CD4-positive, alpha-beta T cell (primary cell): ENCODE measurements at places on chromosomes 12 and 14.

GRCh38 chr12:19018302-19018970 lies 111.1 kb upstream of the PLEKHA5 start:
- DNase-seq, result no peak

DNA sequence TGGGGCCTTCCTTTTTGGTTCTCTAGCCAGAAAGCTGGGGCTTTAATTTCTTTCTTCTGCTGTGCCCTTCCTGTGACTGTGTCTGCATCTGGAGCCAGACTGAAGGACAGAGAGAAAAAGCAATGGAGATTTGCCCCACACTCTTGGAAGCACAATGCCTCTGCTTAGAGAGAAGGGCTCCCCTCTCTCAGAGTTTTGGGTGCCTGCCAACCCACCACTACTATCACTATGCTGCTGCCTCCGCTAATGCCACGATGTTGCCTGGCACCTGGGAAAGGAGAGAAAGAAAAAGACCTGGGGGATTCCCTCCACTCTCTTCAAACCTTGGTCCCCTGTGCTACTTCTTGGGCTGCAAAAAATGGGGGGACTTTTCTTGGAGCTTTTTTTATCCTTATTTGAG lies 52.6 kb downstream of the TMEM260 start:
- DNase-seq, result no peak

DNA sequence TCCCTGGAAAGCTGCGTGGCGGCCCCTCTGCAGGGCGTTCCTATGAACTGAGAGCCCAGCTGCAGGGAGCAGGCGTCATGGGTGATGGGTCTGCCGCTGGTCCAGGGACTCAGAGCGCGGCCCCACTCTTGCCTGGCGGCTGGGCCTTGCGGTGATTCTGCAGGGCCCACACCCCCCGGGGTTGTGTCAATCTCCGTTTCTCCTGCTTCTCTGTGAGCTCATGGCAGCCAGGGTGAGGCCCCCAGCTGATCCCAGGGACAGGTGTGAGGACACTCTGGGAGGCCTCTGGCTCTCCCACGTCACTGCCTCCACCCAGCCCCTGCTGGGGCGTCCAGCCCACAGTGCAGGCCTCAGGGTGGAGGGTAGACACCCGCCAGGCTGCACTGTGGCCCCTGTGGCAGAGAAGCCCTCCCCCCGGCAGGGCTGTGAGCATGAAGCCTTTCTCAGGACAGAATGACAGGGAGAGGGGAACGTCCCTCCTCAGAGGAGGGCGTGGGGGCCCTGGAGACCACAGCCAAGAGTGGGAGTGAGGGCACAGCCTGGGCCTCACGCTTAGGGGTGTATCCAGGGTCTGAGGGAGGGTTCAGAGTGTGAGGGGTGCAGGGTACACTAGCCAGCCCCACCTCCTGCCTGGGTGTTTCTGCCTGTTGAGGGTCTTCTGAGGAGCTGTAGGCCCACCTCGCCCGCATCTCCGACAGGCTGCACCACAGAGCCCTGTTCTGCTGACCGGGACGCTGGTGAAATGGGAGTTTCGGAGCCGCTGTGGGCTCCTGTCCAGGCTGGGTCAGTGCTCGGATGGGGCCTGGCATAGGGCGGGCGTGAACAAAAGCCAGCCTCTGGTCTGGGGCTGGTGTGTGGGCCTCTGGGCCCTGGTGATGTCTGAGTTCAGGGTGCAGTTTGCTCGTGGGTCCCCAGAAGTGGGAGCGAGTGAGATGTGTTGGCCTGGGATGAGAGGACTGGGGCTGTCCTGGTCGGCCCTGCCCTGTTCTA lies 26.7 kb upstream of the CRIP2 start:
- DNase-seq, result no peak

- no peak for DNase-seq
These were observed 46.2 kb downstream of the TRHDE start for GRCh38 chr12:72318341-72318740.

GRCh38 chr12:70513426-70513825 lies 123.8 kb downstream of the PTPRB start:
- no peak for DNase-seq

DNA sequence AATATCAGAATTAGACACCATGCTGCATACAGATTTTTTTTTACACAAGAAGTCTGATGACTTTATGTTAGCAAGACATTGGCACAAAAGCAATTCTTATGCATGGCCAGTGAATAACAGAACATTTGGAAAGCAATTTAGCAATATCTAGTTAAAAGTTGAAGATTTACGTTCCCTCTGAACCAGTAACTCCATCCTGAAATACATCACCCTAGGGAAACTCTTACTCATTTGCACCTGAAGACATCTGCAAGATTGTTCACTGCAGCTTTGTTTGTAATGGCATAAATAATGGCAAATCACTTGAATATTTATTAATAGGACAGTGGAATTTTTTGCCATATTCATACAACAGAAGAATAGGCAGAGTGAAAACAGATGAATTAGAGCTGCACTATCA lies 670.0 kb upstream of the NOVA1 start:
- no peak for DNase-seq

DNA sequence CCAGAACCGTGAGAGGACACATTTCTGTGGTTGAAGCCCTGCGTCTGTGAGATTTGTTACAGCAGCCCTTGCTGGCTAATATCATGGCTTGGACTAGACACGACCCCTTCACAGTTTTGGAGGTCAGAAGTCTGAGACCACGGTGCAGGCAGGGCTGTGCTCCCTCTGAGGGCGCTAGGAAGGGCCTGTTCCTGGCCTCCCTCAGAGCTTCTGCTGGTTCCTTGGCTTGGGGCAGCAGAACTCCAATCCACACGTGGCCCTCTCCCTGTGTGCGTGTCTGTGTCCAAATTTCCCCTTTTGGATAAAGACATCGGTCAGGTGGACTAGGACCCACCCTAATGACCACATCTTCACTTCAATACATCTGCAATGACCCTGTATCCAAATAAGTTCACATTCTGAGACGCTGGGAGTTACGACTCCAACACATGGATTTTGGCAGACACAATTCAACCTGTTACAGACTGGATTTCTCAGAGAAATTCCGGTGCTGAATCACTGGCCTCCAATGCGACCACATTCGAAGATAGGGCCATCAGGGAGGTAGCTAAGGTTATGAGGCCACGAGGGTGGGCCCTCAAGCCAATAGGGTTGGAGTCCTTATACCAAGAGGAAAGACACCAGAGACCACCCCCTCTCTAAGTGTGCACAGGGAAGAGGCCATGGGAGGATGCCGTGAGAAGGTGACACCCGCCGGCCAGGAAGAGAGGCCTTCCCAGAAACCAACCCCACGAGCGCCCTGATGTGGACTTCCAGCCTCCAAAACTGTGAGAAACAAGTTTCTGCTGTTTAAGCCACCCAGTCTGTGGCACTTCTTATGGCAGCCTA lies 43.6 kb upstream of the PPP2R5C start:
- DNase-seq, result no peak

GRCh38 chr12:88309546-88309945 lies 167.4 kb downstream of the TMTC3 start:
- no peak for DNase-seq

DNA sequence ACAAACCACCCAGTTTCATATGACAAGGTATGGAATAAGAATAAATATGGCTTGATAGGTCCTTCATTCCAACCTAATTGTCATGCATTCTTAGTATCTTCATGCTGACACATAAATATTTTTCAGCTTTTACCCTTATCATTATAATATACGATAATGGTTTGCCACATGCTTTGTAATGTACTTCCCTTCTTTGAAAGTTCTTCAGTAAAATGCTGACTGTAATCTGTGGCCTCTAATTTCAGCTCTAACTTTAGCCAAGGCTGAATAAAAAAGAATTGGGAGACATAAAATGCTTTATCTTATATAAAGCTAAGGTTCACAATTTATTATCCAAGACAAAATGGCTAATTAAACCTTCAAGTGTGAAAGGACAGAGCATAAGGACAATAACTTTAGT lies 2.6 kb upstream of the MAP4K5 start:
- DNase-seq, result no peak

- no peak for DNase-seq
These were observed 15.0 kb upstream of the MDM2 start for GRCh38 chr12:68792952-68793351.

- DNase-seq, result no peak
These were observed at the start of gene PAWR for GRCh38 chr12:79690638-79691510. Gene PAWR, minus strand, starts transcription at chr12:79690964. Its CDS starts 720 bp downstream, at chr12:79690244.

GRCh38 chr14:103767336-103767894 lies 51.8 kb downstream of the ZFYVE21 start:
- no peak for DNase-seq

DNA sequence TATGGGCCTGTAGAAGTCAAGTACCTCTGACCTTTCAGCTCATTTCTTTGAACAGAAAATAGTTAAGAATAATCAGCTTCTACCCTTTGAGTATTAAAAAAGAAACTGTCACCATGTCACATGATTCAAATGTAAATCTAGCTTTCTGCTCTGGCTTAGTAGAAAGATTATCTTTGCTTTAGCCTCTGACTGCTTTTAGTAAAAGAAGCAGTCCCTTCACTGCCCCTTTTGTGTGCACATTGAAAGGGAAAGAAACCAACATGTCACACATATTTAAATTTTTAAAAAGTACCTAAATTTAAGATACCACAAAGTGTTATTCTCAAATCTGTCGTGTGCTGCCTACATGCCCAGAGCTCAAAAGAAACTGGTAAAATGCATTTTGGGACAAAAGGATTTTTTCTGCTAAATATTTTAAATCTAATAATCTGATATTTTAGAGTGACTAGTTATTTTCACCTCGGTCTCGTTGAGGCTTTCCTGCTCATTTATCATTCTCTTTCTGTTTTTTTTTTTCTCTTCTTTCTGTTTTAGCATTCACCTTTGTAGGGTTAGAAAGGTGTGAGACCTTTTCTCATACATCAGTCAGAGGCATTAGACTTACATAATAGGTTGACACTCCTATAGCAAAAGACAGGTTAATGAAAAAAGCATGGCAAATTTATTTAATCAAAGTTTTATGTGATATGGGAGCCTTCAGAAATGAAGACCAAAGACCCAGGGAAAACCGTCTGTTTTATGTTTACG lies 41.3 kb downstream of the SLC16A7 start:
- no peak for DNase-seq

DNA sequence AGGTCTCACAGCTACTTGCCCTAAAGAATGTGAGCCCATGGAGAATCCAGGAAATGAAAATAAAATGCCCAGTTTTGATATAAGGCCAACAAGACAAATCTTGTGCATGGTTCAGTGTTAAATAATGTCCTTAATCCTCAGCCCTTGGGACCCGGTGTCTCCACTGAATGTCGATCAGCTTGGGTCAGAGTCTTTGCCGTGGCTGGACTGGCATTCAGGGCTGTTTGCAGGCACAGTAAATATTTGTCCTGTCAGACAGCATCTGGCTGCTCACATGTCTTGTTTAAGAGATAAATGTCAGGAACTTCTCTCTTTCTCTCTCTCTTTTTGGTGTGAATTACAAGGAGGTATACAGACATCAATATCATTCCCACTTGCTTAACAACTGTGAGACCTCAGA lies 452.5 kb downstream of the FUT8 start:
- no peak for DNase-seq

- no peak for DNase-seq
These were observed 15.5 kb upstream of the TCTN2 start for GRCh38 chr12:123655420-123655819.

DNA sequence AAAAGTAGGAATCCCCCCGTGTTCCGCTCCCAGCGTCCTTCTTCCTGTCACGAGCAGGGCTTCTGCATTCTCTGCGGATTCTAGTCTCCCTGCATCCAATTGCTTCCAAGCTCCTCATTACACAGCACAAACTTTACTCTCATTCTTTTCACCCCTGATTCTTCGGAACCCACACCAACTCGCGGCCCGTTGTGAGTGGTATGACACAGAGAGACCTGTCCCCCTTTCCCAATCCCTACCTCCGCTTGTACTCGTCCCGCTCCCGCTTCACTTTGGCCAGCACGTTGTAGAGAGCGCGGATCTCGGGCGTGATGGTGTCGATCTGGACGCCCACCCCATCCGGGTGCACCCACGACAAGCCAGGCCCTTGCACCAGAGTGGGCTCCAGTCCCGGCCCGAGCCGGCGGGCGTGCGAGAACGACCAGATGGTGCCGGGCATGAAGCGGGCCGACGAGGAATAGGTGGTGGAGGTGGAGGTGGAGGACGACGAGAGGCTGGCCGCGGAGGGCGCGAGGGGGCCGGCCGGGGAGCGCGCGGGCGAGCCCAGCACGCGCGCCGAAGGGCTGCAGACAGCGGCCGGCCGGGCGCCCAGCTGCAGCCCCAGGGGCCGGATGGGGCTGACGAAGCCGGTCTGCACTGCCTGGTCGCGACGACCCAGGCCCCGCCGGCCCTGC lies 687 bp downstream of the IFFO1 start:
- DNase-seq, result no peak

GRCh38 chr12:29673346-29673745 lies 110.4 kb downstream of the TMTC1 start:
- no peak for DNase-seq

DNA sequence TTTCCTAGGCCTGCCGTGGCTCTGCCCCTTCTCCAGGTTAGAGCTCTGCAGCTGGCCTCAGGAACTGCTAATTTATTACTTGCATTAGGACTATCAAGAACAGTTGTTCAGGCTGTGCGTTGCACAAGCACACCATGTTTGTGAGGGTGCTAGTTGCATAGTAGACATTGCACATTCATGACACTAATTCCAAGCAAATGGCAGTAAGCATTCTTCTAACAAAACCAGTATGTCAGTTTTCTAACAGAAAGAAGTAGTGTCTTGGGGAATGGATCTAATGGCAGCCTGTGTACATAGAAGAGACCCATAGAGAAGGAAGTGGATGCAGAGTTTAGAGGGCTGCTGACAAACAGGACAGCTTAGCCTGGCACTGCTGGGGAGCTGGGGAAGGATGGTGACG lies 53.9 kb downstream of the ERH start:
- no peak for DNase-seq

DNA sequence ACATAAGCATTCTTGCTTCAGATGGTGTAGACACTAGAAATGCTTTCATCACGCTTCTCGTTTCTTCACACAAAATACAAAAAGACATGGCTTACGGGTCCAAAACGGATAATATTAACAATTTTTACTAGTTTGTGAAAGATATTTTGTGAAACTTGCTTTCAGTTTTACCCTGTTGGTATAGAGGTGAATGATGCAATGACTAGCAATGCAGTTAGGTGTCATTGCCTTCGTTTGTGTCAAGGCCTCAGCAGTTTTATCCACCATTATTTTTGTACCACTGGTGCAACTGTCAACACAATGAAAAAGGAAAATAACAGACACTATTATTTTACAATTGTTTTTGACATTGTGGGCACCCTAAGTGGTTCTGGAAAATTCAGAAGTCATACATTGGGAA lies 323.0 kb downstream of the FLRT2 start:
- DNase-seq, result no peak

DNA sequence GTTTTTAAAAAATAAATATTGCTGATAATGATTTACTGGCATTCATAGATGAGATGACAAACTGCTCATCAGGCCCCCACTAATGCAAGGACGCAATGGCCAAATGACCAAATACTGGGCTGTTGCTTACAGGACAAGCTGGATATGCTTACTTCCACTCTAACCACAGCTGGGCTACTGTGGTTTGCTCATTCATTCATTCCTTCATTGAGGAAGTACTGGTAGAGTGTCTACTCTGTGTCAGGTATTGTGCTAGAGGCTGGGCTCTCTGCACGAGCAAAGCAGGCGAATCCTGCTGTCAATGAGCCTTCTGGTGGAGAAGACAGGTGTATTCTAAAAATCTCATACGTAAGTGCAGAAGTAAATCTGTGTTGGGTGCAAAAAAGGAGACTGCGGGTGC lies 113.3 kb upstream of the SLC38A2 start:
- DNase-seq, result no peak

GRCh38 chr12:31057671-31058070 lies 16.0 kb upstream of the DDX11 start:
- no peak for DNase-seq

GRCh38 chr14:104600141-104600643 lies 4.4 kb downstream of the TMEM179 start:
- no peak for DNase-seq
